T-cell (primary cell): ENCODE measurements at places on chromosomes 7 and 10. TPM values are rescaled to one million over a fixed set of nuclear protein-coding genes. Genes with fewer than 3 reads are reported as not detected.
A peak's percentile ranks its signal among the peaks of the same experiment; 100 is the strongest.

KIAA1217 gene
- 0.89 TPM for total RNA-seq

DNA sequence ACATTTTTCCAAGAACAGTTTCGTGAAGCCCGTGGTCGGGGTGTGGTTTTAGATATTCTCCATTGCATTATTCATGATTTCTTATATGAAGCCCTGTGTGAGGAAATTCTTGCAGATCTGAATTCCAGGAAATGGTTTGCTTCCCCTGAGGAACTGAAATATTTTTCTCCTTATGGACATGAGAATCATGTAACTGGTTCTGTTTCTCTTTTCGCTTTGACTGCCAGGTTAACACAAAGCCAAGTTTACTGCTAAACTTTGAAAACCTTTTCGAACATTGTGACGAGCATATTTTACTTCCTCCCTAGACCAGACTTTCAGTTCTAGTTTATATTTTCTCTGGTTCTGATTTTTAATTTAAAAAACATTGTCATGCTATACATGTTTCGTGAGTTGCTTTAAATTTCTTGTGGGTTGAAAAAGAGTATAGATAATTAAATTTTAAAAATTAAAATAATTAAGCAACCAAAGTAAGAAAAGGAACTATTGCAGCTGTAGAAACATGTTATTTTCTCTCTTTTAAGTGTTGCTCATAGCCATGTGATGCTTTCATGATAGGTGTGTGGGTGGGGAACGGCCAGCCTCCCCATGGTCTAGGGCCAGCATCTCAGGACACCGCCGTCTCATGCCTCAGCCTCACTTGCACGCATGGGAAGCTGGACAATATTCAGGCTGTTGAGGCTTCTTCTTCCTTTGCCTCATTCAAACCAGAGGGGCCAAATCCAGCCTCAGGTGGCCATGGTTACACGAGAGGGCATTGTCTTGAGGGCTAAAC lies 97.1 kb downstream of the CREB5 start:
- H3K4me1 ChIP-seq = no peaks in the 10 kb centered on the region
- no peak overlapping the region for H3K27ac ChIP-seq
- H3K27me3 ChIP-seq = peaks cover 12% of the 10 kb centered on the region

CALCR gene
- total RNA-seq = not detected

DNA sequence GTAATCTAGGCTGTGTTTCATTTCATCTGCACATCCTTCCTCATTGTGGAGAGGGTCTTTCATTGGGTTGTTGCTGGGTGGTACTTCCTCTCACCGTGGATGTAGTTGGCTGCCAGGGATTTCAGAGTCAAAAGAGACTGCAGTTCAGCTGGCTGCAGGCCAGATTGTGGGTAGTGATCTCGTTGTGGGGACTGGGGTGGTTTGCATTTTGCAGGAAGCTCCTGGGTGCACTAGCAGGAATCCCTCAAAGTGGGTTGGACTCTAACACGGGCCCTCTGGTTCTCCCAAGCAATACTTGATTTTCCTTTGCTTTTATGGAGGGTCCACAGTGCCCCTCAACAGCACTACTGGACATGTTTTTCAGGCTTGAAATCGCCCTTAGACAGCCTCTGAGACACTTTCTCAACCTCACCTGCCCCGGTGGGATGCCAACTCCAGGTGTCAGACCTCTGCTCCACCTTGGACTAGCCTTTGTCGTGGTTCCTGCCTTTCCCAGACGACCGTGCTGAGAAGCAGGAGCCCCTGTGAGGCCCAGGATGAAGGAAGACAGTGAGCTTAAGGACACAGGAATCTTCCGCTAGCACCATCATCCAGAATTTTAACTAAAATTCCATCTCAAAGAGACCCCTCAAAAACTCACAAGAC lies 23.9 kb upstream of the ZNF273 start:
- no peak overlapping the region for H3K4me3 ChIP-seq
- H3K36me3 ChIP-seq = no peaks in the 10 kb centered on the region
- H3K27ac ChIP-seq = no peak overlapping the region
- H3K27me3 ChIP-seq = peaks cover 81% of the 10 kb centered on the region
- DNase-seq = no peak

DNA sequence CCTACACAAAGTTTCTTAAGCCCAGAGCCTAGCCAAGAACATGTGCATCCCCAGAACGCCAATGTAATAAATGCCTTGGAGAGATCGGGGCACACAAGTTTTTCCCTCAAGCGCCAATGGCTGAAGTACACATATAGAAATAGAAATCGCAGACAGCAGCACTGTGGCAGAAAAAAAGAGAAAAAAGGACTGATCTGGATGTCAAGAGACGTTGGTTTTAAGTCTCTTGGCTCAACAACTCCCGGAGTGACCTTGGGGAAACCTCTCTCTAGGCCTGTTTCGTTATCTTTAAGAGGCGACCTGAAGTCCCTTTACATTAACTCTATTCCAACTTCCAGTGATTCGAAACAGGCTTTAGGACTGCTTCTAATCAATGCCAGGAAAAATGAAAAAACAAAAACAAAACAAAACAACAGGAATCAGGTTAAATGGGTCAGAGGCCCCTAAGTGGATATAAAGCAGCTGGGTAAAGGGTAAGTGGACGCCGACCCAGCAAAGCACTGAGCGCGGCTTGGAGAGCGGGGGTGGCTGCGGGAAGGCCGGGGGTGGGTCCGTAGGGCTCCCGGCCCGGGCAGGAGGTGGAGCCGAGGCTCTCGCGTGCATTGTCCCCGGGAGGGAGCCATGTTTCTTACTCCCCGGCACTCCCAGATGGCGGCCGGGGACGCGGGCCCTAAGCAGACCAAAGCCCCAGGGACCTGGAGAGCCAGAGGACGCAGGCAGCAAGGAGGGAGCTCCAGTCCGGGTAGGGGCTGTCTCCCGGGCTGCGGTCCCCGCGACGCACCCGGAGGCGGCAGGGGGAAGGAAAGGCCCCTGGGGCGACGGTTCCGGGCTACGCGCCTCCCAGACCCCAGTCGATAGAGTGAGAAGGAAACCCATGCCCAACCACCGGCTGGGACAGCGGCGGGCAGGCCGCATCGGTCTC lies 757 bp downstream of the EIF3A start:
- peaks cover 16% of the 10 kb centered on the region for H3K4me1 ChIP-seq
- H3K27me3 ChIP-seq = no peaks in the 10 kb centered on the region
- H3K36me3 ChIP-seq = no peaks in the 10 kb centered on the region
- DNase-seq = peak; percentile 50
- H3K4me3 ChIP-seq = peak overlapping the region; percentile 81
- peak overlapping the region; percentile 93 for H3K27ac ChIP-seq

GRCh38 chr10:130757821-130758489 lies 553.6 kb downstream of the TCERG1L start:
- DNase-seq = no peak
- H3K4me3 ChIP-seq = no peak overlapping the region
- no peaks in the 10 kb centered on the region for H3K4me1 ChIP-seq
